Jurkat, Clone E6-1 (cell line): ENCODE measurements at places on chromosomes 4 and X.

GRCh38 chr4:128416921-128417320 is 129.3 kb upstream of the PGRMC2 start:
- DNase-seq, result no peak

DNA sequence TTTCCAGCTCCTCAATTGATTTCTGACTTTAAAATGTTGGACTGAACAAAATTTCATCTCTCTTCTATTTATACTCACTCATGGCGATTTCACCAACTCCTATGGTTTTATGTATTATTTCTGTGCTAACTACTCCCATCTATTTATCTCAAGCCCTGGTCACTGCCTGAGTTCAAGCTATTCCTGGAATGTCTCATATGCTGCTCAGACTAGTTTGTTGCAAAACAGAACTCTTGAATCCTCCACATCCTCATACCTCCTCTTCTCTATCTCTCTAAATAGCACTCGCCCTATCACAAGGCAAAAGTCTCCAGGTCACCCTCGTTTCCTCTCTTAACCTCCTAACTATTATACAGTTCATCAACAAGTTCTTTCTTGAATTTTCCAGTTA is 19.0 kb upstream of the DDX60 start:
- no peak for DNase-seq

- no peak for DNase-seq
Observed at GRCh38 chr4:173012608-173013007, 156.0 kb upstream of the GALNT7 start.

- DNase-seq, result peak; percentile 75
Observed at GRCh38 chr4:108355902-108356535, 187.3 kb upstream of the LEF1 start.

DNA sequence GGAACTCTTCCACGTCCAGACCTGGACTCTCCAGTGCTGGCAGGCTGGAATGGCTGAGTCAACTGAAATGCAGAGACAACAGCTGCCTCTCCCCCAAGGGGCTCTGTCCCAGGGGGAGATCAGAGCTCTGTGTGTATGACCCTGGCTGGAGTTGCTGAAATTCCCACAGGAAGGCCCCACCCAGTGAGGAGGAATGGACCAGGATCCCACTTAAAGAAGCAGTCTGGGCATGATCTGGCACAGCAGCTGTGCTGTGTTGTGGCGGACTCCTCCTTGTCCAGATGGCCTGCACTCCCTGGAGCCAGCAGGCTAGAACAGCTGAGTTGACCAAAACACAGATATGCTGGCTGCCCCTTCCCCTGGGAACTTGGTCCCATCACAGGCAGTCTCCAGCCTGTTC is 25.4 kb downstream of the C4orf17 start:
- no peak for DNase-seq
